Stimulated activated CD8-positive, alpha-beta memory T cell treated with anti-CD3 and anti-CD28 coated beads, Interleukin-2, amount 100 ng/mL, for 1 hour (primary cell): ENCODE measurements at places on chromosomes 2 and 18.

DNA sequence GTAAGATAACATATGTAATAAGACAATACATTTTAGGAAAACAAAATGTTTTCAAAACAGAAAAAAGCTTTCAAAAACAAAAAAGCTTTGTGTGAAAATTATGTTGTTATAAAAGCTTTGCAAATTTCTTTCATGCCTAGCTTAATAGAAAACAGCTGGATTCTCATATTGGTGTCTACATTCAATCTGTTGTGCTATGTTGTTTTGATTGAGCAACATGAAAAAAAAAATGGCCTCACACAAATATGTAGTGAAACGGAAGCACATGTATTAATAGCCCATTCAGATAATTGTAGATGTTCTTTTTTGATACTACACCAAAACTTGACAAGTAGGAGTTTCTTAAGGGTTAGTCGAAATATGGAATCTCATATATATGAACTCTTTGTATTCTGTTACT is 197.5 kb downstream of the ZEB2 start:
- no peak for DNase-seq

DNA sequence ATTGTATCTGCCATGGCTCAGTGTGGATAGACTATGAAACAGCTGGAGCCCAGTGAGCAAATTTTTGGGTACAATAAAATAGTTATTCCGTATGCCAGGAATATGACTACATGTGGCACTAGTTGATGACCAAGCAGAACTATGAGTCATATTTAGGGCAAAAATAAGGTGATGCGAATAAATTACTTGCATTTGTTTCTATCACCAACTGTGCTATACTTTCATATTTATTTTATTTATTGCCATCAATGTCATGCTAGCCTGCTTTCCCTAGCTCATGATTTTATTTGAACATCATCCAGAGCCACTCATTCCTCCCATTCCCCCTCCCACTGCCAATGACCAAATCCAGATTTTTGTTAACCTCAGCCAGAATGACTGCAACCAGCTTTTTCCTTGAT is 13.3 kb upstream of the FAP start:
- no peak for DNase-seq

DNA sequence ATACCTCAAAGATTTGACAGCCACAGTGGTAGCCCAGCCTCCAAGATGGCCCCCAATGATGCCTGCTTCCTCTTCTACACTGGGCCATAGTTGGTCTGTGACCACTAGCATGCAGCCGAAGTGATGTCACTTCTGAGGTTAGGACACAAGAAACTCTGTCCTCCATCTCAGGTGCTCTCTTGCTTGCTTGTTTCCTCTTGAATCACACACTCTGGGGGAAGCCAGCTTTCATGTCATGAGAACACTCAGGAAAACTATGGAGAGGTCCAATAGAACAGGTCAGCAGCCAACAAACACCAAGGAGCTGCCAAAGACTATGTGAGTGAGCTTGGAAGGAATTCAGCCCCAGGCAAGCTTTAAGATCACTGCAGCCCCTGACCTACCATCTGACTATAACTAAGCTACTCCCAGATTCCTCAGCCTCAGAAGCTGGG is 3.3 kb upstream of the ADAM17 start:
- no peak for DNase-seq

DNA sequence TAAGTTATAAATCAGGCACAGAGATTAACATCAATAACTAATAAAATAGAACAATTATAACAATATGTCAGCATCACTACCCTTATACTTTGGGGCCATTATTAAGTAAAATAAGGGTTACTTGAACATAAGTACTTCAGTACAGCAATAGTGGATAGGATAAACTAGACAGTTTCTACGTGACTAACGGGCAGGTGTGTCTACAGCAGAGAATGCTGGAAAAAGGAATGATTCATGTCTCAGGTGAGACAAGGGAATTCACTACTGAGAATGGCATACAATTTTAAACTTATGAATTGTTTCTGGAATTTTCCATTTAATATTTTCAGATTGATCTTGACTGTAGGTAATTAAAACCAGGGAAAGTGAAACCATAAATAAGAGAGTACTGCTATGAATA is 5.5 kb downstream of the WDR75 start:
- DNase-seq = no peak

- DNase-seq = no peak
Observed at GRCh38 chr18:37564711-37565100, 892 bp downstream of the CELF4 start.

DNA sequence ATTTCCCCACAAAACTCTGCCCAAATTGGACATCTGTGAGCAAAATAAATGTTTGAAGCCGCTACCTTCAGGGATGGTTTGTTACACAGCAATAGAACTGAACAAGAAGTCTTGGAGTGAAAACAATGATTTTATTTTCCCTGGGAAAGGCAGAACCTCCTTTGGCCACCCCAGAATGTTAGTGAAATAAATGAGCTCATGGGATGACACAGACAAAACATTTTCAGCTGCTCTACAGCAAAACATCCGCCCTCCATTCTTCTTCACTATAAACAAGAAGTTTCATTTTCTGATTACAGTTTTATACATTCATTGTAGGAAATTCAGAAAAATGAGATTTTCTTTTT is 4.3 kb upstream of the EFHD1 start:
- DNase-seq = no peak

- no peak for DNase-seq
Observed at GRCh38 chr18:34611904-34612303, 98.2 kb upstream of the DTNA start.

- DNase-seq = no peak
Observed at GRCh38 chr2:177984749-177985148, 87.8 kb downstream of the PDE11A start.

DNA sequence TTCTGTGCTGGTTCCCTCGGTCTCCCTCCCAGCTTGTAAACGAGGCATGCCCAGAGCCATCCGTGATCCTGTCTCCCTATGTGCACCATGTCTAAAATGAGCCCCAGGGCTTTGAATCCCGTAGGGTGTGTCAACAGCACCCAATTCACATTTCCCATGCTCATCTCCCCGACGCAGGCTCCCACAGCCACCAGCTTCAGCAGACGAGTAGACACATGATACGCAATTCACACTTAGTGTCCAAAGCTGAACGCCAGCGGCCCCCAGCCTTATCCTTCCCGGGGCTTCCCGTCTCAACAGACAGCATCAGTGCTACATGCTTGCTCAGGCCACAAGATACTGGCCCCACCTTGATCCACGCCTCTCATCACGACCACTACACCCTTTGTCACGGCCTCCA is 88.1 kb downstream of the EIPR1 start:
- DNase-seq = no peak

GRCh38 chr2:64873472-64873924 is 115.7 kb upstream of the SLC1A4 start:
- peak; percentile 65 for DNase-seq

DNA sequence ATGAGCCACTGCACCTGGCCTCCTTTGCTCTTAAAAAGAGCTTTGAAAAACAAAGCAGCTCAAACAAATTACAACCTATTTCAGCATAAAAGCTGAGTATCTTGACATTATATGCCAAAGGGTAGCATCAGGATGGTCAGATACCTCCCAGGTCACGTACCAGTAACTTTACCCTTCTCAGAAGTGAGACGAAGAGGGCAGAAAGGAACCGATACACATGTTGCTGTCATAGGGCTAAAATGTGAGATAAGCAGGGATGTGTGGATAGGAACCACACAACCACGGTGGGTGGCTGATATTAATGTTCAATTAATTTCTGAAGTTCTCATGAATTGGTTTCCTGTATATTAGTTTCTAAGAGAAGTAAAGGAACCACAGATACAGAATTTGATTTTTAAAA is 12.6 kb upstream of the RNU2-63P start:
- no peak for DNase-seq

GRCh38 chr2:235054475-235054874 is 102.7 kb downstream of the SH3BP4 start:
- no peak for DNase-seq
